ENCODE measurements at places on chromosomes 5 and 9. TPM values are rescaled to one million over a fixed set of nuclear protein-coding genes. Genes with fewer than 3 reads are reported as not detected.

Gene PCDHA1
- 0.07 TPM for total RNA-seq

Gene ECM2
- not detected for total RNA-seq

Gene MVB12B
- 24.4 TPM for total RNA-seq

Gene ROR2
- 0.95 TPM for total RNA-seq

- no peaks in the 10 kb centered on the region for H3K36me3 ChIP-seq
- no peaks in the 10 kb centered on the region for H3K27me3 ChIP-seq
- H3K27ac ChIP-seq: no peak overlapping the region
- no peak overlapping the region for H3K4me3 ChIP-seq
- no peaks in the 10 kb centered on the region for H3K4me1 ChIP-seq
These were observed 516.5 kb downstream of the DNAH5 start for GRCh38 chr5:13427827-13428557.

GRCh38 chr9:8856396-8857067, 1057.0 kb upstream of the DMAC1 start:
- peak overlapping the region; percentile 22 for H3K27ac ChIP-seq
- H3K36me3 ChIP-seq: no peaks in the 10 kb centered on the region
- H3K4me3 ChIP-seq: peak overlapping the region; percentile 57
- DNase-seq: no peak

DNA sequence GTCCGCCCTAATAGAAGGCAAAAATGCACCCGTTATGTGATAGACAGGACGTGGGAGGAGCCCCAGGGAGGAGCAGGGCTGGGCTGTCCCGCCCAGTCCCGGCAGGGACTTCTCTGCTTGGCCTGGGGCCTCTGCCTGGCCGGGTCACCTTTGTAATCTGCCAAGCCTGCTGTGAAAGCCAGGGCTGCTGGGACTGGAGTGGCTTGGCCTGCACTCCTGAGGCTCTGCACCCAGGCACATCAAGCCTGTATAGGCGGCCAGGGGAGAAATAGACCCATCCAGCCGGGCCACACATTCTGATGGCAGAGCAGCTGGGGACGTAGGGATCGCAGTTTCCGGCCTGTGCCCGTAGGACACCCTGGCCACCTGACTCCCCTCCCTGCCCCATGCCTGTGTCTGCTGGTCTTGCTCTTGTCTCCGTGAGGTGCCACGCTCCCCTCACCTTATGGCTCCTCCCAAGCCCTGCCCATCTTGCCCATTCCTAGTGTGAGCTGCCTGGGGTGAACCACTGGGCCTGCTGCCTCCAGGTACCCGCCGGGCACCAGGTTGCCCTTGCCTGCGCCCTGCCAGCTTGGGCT, 28.1 kb downstream of the DYNC2I2 start:
- H3K4me3 ChIP-seq: no peak overlapping the region
- H3K27ac ChIP-seq: peak overlapping the region; percentile 63
